ENCODE measurements at places on chromosomes 2 and 18.

- DNase-seq: no peak
Observed at GRCh38 chr2:27278010-27278409, 2.8 kb downstream of the DNAJC5G start.

- no peak for DNase-seq
Observed at GRCh38 chr2:144509879-144510221, 10.1 kb downstream of the ZEB2 start.

GRCh38 chr2:30165617-30166016 lies 18.8 kb downstream of the YPEL5 start:
- DNase-seq: no peak

DNA sequence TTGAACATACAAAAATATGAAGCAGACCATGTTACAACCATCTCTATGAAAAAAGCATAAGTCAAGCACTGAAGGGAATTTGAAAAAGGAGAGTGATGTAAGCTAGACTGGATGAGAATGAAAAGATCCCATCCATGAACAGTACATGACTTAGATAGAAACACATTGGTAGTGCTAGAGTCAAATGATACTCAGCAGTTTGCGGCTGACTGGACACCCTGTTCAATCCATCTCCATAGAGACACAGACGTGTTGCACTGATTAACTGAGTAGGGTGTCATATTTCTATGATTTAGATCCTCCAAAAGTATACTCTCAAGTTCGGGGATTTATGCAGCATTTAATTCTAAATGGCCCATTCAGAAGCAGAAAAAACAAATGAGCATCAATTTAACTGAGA lies 674.3 kb upstream of the NRXN1 start:
- DNase-seq: no peak

DNA sequence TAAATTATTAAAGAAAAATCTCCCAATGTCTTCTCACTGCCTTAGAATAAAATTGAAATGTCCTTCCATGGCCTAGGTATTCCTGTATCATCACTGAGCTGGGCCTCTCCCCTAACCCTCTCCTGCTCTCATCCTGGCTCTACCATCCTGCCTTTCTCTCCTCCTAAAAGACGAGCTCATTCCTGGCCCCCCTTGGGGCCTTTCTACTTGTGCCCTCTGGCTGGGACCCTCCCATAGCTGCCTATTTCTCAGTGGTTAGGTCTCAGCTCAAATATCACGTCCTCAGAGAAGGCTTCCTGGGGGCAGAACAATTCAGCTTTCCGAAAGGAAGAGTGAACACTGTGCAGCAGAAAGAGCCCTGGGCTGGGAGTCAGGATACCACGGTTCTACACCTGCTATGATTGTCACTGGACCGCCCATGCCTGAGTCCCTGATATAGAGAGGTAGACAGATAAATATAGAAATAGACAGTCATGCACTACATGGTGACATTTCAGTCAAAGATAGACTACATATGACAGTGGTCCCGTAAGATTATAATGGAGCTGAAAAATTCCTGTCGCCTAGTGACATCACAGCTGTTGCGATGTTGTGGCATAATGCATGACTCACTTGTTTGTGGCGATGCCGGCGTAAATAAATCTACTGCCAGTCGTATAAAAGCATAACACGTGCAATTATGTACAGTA lies 9.4 kb downstream of the DNPEP start:
- DNase-seq: no peak

DNA sequence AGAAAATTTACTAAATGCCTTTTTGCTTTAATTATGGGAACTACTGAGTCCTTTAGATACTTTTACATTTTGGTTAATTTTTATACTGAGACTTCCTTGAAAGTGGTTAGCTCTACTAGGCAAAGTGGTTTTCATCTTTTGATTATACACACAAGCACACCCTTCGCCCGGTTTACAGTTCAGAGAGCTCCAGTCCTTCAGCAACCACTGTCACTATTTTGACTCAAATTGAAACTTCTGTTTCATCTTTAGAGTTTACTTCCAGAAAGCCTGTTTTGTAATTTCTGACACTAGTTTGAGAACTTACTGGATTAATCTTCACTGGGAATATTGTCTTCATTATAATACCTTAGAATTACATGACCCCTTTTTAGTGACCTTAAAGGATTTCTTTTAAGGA lies 140.3 kb upstream of the FOSL2 start:
- DNase-seq: no peak

DNA sequence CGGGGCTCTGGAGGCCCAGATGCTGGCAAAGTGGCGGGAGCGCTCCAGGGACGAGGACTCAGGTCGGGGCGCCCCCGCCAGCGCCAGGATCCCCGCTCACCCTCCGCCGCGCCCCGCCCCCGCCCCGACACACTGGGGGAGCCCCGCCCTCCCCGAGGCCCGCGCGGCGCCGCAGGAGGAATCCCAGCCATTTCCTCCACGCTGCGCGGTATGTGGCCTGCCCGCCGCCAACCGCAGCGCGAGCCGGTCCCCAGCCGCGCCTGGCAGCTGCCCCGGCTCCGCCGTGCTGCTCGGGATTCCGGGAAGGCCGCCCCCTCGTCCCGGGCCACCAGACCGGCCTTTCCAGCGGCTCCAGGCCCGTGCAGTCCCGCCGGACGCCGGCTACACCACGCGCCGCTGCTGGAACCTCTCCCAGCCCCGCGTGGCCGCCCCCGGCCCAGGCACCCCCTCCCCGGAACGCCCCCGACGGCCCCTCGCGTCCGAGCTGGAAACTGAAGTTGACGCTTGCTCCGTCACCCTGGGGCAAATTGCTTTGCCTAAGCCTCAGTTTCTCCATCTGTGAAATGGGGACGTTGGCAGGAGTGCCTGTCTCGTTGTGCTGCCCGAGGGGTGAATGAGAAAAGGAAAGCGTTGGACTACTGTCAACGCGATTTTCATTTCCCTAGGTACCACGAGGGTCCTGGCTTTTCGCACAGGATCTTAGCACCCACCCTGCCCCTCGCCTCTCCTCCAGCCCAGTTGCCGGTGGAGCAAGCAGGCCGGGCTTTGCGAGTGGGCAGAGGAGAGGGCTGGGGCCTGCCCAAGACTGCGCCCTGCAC lies 53.6 kb downstream of the PKDCC start:
- peak; percentile 68 for DNase-seq

DNA sequence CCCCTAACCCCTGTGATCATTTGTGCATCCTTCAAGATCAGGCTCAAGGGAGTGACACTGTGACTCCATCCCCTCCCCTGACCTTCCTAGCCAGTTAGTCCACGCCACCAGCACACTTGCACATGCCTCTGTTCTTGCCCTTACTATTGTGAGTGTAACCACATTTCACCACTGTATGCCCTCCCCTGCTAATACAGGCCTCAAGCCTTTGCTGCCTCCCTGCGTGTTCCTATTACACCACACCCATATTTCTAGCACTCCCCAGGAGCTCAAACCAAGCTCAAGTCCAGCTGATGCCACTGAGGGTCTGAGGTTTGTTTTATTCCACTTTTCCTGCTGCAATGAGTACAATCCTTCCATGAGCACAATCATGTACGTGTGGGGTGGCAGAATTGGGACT lies 288.9 kb upstream of the FBXO11 start:
- DNase-seq: no peak

- no peak for DNase-seq
Observed at GRCh38 chr2:124884315-124884714, 859.2 kb downstream of the CNTNAP5 start.

DNA sequence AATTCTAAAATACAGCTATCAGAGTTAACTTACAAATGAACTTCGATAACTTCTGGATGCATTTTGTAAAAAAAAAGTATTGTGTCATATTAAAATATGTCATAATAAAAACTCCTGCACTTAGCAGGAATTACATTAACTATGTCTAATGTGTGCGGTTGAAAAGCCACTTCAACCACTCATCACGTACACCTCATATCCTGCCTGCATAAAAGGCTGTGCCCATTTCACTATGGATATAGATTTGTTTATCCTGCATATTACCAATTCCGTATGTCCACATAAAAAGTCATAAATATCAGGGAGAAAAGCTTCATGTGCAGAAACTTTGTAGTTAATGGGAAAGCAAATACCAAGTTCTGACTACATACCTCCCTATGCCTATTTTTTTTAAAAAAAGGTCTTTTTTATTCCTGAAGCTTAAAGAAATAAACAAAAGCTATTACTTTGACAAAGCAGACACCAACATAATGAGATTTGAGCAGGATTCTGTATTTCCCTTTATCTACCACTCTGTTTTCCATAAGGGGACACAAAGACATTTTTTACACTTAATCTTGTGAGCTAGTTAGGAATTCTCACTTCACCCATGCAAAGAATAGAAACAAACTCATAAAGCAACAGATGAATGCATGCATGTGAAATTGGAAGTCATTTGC lies 96.1 kb downstream of the PPP1R1C start:
- no peak for DNase-seq

DNA sequence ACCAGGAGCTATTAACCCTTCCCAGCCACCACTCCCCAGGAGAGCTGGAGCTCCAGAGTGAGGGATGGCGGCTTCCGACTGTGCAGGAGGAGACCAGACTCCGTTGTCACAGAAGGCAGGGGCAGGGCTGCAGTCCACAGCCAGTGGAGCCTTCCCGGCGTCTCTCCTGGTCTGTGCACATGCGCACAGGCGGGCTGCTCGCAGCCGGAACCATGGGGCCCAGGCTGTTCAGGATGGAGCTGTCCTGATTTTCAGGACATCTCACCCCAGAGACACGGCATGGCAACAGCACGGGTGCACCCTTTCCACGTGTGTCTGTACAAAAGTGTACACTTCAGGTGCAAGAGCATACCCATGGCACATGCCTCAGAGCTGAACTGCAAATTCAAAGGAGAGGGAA lies 28.9 kb downstream of the EIPR1 start:
- DNase-seq: no peak

DNA sequence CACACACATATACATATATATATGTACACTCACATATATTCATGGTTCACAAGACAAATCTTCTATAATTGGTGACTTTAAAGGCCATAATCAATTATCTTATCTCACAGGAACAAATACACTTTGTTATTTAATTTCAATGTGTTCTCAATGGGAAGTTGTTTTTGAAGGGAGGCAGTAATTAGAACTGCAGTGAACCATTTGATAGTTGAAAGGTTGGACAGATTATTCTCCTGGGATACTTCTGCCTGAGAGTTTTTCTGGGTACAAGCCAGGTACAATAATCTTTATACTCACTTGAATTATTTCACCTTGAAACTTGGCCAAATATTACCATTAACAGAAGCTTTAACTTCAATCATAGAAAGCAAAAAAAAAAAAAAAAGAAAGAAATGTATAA lies 546.6 kb upstream of the LRRTM4 start:
- DNase-seq: no peak

DNA sequence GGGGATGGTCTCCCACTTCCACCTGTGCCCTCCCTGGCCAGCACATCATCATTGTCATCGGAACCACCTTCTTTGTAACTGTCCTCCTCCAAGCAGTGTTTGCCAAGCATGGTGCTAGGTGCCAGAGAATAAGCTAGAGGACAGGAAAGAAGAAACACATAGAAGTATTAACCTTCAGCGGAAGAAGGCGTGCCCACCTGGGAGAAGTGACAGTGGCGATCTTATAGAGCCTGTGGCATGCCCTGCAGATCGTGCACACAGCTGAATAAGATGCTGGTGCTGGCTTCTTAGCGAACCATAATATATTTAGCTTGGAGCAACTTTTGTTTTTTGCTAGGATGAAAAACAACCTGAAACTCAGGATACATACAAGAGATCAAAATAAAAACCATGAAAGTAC lies 148.0 kb downstream of the FAM210A start:
- DNase-seq: no peak

DNA sequence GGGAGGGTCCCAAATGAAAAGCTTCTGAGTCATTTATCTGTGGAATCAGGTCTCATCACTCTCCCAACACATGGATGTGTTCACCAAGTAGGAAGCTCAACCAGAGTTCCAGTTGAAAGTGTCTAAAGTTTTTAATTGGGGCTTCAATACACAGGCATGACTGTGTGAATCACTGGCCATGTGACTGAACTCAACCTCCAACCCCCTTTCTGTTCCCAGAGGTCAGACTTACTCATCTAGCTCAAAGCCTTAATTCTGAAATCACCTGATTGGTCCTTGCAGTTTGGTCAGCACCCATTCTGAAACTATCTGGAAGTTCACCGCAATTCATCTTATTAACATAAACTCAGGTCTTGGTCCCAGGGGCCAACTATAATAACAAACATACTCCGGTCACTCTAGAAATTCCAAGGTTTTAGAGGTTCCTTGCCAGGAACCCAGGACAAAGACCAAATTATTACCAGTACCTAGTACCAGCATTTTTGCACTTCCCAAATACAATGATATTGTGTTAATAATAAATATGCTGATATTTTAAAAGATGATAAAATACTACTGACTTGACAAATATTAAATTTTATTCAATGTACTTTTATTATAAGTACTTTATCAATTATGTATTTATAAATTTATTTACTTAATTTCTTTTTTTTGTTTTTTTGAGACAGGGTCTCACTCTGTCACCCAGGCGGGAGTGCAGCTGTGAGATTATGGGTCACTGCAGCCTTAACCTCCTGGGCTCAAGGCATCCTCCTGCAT lies 10.7 kb upstream of the RBM45 start:
- no peak for DNase-seq

- DNase-seq: no peak
Observed at GRCh38 chr2:209146682-209147320, 277.0 kb upstream of the MAP2 start.
